ENCODE measurements at places on chromosomes 2 and 18.

GRCh38 chr2:226018641-226019040, 619.1 kb downstream of the NYAP2 start:
- DNase-seq: no peak

DNA sequence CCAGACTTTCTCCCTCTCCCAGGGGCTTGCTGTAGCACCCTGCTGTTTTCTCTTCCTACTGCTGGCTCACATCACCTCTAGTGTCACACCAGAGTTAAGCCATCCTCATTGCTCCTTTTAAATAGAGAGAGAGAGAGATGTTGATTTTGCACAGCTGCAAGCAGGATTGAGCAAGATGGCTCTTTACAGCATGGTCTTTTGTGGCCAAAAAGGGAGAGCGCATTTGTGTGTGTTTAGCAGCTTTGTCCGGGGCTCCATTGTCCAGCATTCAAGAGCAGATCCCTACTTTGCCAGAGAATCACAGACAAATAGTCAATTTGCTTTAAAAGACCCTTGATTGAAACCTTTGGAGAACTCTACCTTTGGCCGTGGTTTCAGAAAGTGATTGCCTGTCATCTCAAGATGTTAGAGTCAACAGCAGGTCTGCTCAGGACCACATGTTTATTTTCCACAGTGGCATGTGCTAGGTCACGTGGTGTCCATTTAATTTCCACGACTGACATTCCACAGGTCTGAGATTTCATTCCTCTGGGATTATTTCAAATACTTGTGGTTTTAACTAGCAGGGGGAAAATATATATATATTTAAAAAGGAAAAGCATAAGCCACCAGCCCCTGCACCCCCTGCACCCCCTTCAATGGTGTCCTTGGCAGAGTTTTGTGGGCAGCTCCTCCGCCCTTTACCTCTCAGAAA, 359.9 kb upstream of the SLC14A2 start:
- DNase-seq: no peak

DNA sequence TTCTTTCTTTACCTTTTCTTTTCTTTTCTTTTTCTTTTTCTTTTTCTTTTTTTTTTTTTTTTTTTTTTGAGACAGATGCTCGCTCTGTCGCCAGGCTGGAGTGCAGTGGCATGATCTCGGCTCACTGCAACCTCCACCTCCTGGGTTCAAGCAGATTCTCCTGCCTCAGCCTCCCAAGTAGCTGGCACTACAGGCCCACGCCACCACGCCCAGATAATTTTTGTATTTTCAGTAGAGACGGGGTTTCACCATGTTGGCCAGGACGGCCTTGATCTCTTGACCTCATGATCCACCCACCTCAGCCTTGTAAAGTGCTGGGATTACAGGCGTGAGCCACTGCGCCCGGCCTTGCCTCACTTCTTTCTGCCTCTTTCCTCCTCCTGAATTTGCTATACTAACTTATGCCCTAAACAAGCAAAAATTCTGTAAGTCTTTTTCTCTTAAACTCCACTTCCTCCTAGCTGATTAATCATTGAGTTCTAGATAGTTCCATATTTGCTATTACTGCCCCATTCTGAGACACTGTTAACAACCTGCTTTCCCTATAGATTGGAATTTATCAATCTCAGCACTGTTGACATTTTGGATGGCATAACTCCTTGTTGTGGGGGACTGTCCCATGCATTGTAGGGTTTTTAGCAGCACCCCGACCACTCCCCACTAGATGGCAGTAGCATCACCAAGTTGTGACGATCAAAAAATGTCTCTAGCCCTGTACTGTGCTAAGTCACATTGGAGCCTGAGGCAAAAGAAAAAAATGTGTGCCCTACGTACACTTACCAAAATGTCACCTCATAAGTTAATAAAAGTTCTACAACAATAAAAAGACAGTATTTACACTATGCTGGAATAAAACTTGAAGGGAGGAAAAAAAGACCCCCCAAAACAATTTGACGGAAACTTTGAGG, 16.4 kb upstream of the THADA start:
- DNase-seq: peak; percentile 73

DNA sequence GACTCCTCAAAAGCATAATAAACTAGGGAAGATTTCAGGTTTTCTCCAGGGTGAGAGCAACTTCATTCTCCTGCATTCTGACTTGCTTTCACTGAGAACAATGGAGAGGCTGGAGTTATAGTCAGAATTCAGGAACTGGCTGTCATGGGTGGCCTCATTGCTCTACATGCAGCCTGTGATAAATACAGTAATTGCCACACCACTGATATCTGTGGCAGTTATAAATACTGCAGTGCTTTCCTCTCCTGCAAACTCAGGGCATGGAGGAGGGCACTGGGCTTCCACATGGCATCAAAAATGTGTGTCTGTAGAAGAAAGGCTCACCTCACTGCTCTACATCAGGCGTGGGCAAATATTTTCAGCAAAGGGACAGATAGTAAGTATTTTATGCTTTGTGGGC, 510.2 kb downstream of the ZNF516 start:
- no peak for DNase-seq

GRCh38 chr2:100905132-100905805, 85.3 kb downstream of the NPAS2 start:
- DNase-seq: no peak

GRCh38 chr2:72649810-72650209, 176.0 kb downstream of the EXOC6B start:
- no peak for DNase-seq

GRCh38 chr2:11288431-11288830, 56.0 kb downstream of the ROCK2 start:
- no peak for DNase-seq

DNA sequence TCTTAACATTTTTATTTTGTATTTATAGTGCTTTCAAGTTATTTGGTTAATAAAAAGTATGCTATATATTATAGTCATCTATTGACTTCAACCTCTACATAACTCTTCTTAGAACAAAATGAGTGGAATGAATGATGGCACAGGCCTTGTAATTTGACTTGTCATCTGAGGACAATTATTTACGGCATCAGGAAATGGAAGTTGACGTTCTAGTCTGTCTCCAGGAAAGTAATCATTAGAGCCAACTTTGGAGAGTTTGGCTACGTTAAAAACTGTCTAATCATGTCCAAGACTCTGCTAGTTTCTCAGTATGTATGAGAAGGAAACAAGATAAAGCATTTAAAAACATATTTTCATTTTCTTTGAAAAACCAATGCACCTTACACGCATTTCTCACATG, 353.6 kb downstream of the ARHGAP15 start:
- DNase-seq: no peak

GRCh38 chr2:50781646-50782045, 250.3 kb downstream of the NRXN1 start:
- no peak for DNase-seq

DNA sequence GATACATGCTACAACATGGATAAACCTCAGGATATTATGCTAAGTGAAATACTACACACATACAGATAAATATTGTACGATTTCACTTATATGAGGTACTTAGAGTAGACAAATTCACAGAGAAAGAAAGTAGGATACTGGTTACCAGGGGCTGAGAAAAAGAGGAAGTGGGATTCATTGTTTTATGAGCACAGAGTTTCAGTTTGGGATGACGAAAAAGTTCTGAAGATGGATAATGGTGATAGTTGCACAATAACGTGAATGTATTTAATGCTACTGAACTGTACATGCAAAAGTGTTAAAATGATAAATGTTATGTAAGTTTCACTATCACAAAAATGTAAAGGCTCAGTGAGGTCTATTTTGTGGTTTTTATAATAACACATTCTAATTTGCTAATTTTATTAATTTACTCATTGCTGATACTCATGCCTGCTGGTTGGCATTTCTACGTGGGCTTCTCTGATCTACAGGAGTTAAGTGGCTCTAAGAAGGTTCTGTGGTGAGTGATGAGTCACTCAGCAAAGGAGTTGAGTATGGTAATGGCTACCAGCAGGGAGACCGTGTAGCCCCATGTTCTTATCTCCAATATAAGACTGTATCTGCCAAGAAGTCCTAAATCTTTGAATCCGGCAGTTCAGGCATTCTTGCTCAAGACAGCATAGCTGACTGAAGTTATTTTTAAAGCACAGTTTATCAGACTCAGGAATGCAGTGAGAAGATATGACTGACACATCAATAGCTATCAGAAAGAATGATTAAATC, 41.1 kb downstream of the UPP2 start:
- DNase-seq: no peak

- no peak for DNase-seq
Observed at GRCh38 chr2:109065391-109065734, 63.6 kb upstream of the SH3RF3 start.

- DNase-seq: no peak
Observed at GRCh38 chr2:175687465-175687864, 314.6 kb downstream of the LNPK start.

DNA sequence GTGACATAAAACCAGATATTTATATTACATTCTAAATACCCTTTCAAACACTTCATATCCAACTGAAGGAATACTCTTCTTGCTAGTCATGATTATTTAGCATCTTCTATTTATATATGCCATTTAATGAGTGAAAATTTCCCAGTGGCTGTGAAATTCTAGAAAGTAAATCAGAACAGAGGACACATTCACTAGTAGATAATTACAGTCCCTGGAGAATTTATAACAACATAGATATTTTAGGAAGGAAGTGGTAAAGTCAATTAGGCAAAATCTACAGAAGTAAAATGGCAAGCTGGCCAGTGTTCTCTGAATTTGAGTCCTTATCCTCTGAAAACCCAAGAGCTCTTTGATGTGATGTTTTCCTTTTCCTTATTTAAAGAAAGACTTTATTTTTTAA, 121.8 kb downstream of the PMAIP1 start:
- DNase-seq: no peak

DNA sequence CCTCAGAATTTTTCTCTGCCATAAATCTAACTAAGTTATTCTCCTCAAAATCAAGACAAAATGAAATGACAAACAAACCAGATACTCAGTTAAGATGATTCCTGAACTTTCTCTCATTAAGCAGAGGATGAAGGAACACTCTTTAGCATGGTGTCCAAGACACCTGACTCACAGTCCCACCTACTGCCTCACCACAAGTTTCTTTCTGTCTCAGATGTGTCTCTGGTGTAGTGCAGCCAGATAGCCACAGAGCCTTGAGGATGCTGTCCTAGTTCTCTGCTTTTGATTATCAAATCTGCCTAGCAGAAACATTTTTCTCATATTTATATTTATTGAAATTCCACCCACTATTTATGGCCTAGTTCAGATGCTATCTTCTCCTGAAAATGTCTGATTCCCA, 103.6 kb upstream of the TMEM200C start:
- no peak for DNase-seq

DNA sequence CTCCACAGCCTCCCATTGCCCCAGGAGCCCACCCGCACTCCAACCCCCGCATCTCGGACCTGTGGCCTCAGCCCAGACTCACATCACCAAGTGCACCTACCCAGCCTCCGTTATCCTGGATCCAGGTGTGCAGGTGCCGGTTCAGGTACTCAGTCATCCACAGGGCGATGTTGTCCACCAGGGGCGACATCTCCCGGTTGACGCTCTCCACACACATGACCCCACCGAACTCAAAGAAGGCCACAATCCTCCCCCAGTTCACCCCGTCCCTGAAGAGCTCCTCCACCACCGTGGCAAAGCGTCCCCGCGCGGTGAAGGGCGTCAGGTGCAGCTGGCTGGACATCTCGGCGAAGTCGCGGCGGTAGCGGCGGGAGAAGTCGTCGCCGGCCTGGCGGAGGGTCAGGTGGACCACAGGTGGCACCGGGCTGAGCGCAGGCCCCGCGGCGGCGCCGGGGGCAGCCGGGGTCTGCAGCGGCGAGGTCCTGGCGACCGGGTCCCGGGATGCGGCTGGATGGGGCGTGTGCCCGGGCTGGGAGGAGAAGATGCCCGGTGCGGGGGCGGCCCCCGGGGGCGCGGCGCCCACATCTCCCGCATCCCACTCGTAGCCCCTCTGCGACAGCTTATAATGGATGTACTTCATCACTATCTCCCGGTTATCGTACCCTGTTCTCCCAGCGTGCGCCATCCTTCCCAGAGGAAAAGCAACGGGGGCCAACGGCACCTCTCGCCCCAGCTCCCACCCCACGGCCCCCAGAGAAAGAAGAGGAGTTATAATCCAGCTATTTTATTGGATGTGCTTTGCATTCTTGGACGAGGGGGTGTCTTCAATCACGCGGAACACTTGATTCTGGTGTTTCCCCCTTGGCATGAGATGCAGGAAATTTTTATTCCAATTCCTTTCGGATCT, 1.3 kb downstream of the BCL2 start:
- peak; percentile 47 for DNase-seq

DNA sequence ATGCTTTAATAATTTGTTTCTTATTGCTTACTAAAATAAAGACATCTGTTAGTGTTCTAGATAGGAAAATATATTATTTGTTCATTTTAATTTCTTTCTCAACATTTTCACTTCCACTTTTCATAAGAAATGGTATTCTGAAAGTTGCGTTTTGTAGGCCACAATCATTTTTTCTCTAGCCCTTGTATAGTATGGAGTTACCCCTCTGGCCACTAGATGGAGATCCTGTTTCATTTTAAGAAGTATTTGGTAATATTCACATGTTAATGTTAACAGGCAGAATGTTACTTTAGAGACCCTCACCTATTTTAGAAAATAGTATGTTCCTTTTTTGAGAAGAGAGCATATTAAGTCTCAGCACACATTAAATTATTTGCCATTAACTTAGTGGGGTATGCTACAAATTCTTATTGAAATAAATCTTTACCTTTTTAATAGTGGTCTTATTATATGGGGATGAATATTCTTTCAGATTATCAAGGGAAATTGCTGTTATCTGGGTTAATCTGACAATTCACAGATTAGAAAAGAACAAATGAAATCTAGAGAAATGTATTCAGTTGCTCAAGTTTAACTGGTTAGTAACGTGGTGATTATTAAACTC, 73.9 kb upstream of the TTC27 start:
- DNase-seq: peak; percentile 36

GRCh38 chr2:96798733-96799622, 17.1 kb upstream of the CNNM3 start:
- no peak for DNase-seq

DNA sequence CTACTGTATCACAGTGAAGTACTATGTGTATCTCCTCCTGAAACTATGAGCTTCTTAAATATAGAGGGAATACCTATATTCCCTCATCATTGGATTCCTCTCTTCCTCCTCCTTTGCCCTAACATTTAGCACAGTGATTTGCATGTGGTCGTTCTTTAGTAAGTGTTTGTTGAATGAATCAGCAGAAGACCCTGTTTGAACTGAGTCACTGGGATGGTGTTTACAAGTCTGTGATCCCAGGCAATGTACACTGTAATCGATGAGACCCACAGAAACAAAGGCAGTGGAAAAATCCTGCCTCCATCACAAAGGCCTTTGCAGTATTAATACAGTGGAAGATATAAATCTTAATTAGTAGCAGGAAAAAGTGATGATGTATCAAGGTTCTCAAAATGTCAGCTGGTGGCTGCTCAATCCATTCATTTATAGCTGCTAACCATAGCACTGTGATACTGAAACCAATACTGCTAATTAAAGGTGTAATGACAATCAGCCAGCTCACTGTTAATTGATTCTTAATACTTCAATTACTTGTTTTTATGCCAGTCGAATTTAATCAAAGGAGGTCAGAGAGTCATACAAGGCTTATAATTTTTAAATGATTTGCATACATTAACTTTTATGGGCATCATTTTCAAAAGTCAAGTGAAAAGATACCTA, 20.8 kb upstream of the MYO3B start:
- no peak for DNase-seq

Measured in D341Med (cell line).